ENCODE measurements at places on chromosomes 1 and 21.

- no peak for DNase-seq
These were observed 387.8 kb upstream of the LYPLAL1 start for GRCh38 chr1:218785928-218786327.

- DNase-seq = no peak
These were observed 70.9 kb downstream of the APP start for GRCh38 chr21:26099610-26100219.

GRCh38 chr1:9080705-9081291 is 11.4 kb upstream of the SLC2A5 start:
- DNase-seq = no peak

DNA sequence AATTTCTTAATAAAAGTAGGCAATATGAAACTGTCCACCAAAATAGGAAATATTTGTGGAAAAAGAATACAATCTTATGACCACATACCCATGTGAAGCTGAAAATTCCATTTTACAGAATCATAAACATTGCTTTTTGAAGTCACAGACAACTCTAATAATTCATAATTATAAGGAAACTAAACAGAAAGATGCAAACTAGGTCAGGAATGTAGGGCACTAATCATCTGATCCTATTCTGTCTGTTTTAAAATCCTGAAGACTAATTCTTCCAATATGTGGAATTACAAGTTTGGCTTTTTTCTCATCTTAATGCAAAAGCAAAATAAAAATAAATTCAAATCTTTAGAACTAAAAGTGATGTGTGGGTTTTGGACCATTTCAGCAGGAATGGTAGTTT is 528.6 kb downstream of the LTN1 start:
- no peak for DNase-seq

- DNase-seq = no peak
These were observed 188.9 kb upstream of the MAP1LC3C start for GRCh38 chr1:242187816-242188215.

DNA sequence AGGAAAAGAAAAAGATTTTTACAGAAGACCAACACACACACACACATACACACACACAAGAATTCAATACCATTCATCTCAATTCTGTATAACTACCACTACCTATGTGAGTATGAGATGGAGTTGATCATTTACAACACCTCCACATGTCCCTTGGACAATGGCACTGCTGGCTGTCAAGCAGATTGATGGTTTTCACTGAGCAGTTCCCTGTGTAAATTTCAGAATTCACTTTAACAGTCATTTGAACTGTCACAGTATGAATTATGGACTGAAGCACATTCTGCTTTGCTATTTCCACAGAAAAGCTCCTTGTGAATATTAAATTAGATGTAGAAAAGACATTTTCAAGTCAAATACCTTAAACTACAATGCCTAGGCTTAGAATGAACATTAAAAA is 14.3 kb downstream of the KCNT2 start:
- no peak for DNase-seq

GRCh38 chr1:159935719-159936272 is 9.6 kb downstream of the IGSF9 start:
- DNase-seq = no peak

GRCh38 chr1:1358433-1359271 is at the start of gene MXRA8:
Gene MXRA8 (minus strand): TSS chr1:1358555. CDS start chr1:1358504, 51 bp downstream.
- DNase-seq = no peak

DNA sequence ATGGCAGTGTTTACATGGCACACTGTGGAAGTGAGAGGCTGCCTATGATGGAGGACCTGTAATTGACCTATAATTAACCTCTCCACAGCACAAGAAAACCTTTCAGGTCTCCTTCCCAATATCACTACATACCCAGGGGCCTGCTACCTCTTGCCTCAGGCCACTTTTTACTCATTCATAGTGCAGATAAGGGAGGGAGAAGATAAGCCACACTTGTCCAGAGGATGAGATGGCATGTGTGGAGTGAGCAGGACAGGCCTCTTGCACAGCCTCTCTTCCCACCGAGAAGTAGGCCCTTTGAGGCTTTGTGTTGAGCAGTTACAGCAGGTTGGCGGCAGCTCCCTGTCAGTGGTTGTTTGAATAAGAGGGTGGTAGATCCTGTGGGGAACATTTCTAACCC is 31.1 kb upstream of the IKBKE start:
- DNase-seq = no peak

DNA sequence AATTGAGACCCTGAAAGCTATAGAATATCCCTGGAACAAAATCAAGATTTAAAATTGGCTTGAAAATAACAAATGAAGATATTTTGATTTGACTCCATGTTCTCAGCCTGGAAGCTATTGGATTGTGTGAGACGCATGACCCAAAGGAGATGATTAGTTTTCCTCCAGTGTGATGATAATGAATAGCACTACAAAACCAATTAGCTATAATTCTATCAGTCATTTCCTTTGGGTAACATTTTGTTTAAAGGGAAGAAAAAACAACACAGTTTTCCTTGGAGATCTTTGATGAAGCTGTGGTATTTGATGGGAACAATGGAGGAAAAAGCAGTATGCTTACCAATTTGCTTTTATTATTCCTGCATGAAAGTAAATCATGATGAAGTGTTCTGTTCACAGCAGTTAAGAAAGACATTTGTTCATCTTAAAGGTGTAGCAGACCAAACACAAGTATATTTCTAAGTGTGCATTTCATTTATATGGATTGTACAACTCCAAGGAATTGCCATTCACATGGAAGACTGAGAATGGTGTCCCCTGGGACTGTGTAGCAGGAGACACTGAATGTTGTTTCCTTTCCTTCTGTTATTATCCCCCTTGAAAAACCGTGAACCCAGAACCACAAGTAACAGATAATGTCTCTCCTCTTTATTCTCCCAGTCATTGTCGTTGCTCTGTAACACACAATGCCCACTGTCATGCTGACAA is 111.4 kb downstream of the CACHD1 start:
- DNase-seq = no peak

DNA sequence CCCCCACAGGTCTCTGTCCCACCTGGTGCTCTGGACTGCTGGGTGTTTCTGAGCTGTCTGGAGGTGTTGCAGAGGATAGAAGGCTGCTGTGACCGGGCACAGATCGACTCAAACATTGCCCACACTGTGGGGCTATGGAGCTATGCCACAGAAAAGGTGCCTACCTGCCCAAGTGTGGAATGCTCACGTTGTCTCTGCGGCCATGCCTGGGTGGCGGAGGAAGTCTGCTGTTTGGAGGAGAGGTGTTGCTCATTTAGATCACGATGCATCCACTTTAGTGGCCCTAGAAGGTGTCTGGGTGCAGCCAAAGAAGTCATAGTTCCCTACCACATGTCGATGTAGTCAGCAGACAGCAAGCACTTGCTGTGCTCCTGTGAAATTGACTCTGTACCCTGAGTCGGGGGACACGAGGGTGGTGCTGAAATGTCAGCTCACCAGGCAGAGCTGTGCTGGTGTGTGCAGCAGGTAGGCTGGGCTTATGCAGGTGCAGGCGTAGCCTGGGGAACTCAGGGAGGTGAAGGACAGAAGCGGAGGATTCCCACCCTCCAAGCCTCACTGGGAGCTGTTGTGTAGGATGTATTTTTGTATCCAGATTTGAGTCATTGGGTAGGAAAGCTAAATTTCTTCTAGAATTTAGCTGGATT is 32.8 kb upstream of the PWP2 start:
- no peak for DNase-seq

DNA sequence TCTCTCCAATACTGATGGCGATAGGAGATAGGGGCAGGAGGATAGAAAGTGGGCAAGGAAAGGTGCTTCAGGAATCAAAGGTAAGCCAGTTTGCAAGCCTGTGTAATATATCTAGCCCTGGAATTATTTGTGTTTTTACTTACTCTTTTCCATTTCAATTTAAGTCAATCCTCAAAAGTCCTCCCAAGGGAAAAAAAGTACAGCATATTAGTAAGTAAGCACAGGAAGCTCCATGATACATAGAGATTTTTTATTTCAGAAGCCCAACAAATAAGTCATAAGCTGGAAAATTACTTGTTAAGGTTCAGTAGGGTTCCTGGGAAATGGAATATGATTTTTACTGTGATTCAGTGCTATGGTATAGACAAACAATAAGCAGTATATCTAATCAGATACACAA is 337.7 kb upstream of the DUSP10 start:
- no peak for DNase-seq

DNA sequence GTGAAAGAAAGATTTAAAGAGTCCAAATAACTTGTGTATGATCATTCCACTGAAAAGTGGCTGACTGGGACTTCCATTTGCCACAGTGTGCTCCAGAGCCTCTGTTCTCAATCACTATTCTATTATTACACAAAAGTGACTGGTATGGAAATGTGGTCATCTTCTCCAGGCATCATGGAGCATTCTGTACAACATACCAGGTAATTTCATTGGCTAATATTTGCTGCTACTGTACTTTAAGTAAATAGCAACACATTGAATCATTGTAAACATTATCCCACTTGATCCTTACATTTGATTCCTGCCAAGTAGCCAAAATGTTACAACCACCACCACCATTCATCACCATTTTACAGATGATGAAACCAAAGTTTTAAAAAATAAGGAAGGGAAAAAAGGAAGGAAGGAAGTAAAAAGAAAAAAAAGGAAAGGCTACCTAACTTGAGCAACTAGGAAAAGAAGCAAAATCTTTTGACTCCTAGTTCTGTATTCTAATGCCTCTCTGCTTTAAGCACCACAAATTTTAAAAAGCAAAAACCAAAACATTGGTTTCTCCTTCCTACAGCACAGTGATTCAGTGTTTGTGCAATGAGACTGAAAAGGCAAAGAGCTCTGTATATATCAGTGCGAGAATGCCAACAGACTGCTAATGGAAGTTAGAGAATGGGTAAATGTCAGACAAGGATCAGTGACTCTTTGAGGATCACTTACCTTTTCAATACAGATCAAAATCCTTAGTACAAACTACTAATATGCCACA is 361.4 kb upstream of the PTBP2 start:
- no peak for DNase-seq

DNA sequence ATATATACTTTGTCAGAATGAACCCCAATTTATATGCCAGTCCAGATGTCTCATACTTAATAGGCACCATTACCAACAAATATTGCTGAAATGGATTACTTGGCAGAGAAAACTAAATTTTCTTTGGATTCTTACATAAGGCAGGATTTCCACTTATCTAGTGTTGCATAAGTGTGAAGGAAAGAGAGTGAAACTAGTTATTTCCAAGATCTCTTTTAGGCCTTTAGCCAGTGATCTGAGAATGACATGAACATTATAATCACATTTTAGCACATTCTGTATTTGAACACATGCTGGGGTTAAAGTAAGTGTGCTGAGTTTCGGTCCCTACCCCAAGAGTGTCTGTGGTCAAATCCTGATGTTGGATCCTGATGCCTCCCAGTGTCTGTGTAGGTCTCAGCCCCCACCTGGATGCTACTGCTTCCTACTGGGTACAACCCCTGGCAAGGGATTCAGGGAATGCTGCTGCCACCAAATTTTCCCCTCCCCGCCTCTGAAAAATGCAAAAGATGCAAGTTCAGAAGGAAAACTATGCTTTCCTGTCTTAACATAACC is 11.2 kb downstream of the DDAH1 start:
- no peak for DNase-seq

- no peak for DNase-seq
These were observed 235.2 kb downstream of the FAM72C start for GRCh38 chr1:143736562-143736961.

DNA sequence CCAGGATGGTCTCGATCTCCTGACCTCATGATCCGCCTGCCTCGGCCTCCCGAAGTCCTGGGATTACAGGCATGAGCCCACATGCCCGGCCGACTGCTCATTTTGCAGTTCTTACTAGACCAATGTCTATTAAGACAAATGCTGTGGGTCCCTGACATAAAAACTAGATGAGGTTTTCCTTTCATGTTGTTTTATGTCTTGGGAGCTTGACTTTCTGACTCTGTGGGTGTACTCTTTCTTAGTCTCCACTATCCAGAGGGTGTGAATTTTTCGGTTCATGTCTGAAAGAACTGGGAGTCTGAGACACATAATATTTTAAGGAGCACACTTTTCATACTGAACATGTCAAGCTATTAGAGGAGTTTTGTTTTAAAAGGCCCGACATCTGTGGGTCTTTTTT is 744.9 kb upstream of the B3GALT2 start:
- DNase-seq = no peak

DNA sequence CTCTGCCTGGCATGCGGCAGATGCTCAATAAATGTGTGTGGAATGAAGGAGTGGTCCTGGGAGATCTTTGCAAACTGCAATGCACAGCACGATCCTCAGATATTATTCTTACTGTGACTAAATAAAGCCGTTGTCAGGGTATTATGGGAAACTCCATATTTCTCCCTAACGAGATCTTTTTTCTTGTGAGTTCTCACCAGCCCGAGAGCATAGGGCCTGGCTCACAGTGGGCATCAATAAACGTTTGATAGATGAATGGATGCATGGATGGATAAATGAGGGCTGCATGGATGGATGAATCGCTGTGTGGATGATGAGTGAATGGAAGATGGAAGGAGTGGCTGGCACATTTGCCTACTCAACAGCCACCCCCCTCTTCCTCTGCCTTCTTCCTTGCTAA is 69.6 kb downstream of the SDC3 start:
- DNase-seq = no peak

GRCh38 chr1:57067863-57068262 is 102.0 kb upstream of the C8B start:
- DNase-seq = no peak

GRCh38 chr1:116510361-116510760 is 60.5 kb downstream of the CD58 start:
- no peak for DNase-seq

DNA sequence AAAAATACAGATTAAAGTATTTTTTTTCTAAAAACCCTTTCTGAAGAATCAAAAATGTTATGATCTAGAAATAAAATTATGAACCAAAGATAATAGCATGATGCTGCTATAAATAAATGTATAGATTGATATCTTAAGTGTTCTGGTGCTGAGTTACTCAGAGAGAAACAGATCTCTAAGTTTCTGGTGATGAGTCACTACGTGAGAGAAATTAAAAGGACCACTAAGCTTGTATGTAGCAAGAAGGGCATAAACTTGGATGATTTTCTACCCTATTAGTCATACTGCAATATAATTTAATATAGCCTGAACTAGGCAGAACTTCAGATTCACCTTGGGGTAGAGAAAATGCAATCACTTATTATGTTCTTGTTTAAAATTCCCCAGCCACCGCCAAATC is 514.8 kb downstream of the AMY1C start:
- DNase-seq = no peak

DNA sequence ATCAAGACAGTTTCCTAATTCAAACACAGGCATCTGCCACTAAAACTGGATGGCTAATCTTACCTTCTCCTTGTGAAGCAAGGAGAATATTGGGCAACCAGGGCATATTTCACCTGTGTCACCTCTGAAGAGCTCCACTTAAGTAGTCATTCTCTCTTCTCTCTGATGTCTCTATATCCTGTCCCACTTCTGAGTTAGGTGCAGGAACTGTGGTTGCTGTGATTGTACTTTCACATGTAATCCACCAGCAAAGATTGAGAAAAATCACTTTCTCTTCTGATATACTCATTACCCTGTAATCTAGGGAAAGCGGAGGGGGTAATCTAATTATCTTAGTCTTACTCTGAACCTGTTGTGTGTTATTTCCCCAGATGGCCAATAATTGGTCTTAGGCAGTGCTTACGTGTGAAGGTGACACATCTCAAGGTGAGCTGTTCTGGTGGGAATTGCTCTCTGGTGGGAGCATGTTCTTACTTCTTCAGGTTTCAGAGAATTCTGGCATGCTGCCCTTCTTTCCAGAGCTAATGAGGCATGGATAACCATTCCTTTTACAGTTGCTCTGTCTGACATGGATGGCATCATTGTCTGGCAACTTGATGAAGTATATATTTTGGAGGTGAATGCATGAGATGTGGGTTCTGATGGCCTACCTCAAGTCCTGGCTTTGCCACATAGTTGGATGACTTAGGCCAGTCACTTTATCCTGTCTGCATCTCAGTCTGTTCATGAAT is 12.0 kb downstream of the XCL2 start:
- no peak for DNase-seq

GRCh38 chr1:81179242-81179641 is 621.5 kb upstream of the ADGRL2 start:
- no peak for DNase-seq

All from stimulated activated CD4-positive, alpha-beta T cell treated with anti-CD3 and anti-CD28 coated beads, Interleukin-1b, Interleukin-23, amount 100 ng/mL, for 1 hour (primary cell).